ENCODE measurements at places on chromosomes 5 and 9.

DNA sequence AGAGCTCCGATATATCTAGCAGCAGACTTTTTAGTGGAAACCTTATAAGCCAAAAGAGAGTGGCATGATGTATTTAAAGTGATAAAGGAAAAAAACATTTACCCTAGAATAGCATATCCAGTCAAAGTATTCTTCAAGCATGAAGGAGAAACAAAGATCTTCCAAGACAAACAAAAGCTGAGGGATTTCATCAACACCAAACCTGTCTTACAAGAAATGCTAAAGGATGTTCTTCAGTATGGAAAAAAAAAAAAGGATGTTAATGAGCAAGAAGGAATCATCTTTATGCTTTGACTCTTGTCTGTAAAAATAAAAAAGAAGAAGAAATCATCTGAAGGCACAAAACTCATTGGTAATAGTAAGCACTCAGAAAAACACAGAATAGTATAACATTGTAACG is 338.2 kb downstream of the TLE1 start:
- no peak for DNase-seq

DNA sequence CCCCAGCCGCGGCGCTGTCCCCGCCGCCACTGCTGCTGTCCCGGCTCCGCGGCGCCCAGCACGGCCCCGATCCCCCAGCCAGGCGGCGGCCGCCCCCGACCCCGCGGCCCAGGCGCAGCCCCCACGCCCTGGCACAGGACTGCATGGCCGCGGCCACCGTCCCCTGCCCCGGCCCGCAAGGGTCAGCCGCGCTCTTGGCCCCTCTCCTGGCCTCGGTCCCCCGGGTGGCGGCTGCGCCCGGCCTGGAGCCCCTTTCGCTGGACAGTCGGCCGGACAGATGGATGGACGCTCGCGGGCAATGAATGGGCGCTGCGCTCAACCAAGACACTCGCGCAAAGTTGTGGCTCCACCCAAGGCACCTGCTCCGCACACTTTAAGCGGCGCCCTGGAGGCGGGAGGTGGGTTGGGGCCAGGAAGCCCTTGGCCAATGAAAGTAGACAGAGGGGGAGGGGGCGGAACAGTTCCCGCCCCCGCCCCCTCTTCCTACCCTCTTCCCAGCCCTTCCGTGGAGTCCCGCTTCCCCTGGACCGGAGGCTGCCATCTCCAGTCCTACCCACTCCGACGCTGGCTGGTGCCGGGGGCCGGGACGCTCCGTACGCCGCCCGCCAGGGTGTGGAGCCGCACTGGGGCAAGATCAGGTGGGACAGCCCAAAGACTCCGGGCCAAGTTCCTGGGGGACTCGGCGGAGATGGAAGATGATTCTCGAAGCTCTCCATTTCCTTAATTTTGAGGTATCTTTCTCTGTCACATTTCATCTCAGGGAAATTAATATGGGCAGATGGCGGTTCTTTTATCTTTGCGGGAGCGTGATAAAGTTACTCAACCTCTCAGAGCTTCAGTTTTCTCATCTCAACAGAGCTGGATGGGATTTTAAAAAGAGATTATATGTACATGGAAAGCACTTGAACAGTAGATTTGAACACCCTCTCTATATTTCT is at the start of gene GLDC:
Gene GLDC, minus strand, starts transcription at position 375 of the 938 bp plus-strand sequence. Its CDS starts 230 bp downstream, at position 145.
- DNase-seq: peak; percentile 63

- no peak for DNase-seq
These were observed 2.9 kb upstream of the OR2Y1 start for GRCh38 chr5:180742727-180743126.

- peak; percentile 92 for DNase-seq
These were observed 860.8 kb upstream of the DMAC1 start for GRCh38 chr9:8660383-8660782.

GRCh38 chr9:133112663-133113026 is 8.4 kb downstream of the RALGDS start:
- peak; percentile 92 for DNase-seq

DNA sequence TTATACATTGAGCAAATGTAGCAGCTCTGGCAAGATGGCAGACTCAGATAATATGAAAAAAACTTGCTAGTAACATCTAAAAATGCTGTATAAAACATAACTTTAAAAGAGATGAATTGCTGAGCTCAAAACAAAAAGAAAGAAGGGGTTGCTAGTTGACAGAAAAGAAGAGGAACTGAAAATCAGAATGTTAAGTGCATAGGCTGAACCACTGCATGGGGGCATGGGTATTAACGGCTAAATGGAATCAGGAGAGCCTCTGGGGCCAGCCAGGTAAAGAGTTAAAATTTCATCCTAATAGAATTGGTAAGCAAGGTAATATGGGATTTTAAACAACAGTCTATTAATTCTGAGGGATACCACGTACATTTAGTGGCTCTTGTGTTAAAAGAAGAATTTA is 146.8 kb downstream of the SMC2 start:
- DNase-seq: no peak

GRCh38 chr5:179362355-179362754 is 17.1 kb upstream of the ADAMTS2 start:
- no peak for DNase-seq

Data from hematopoietic multipotent progenitor cell treated with erythropoietin and hydrocortisone succinate and interleukin-3 and kit ligand, for 4 days (in vitro differentiated cells).